ENCODE measurements at places on chromosomes 2 and 18.
A peak's percentile ranks its signal among the peaks of the same experiment; 100 is the strongest.

GRCh38 chr2:152421521-152422370 is 86.8 kb downstream of the FMNL2 start:
- no peak for DNase-seq

DNA sequence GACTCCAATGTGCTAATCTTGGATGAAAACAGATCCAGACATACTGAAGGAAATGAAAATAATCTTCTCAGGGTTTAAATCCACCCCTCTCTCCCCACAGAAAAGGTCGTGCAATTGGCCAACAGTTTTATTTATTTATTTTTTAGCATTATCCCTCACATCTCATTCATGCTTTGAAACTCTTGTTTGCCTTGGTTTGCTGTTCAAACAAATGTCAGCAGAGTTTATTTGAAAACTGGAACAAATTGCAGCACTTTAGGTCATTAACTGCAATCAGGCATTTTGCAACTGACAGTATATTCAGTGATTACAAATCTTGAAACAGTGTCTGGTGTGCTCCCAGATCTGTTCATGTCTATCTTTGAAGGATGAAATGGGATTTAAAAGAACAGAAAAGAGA is 220.6 kb downstream of the SLC4A10 start:
- DNase-seq: no peak

DNA sequence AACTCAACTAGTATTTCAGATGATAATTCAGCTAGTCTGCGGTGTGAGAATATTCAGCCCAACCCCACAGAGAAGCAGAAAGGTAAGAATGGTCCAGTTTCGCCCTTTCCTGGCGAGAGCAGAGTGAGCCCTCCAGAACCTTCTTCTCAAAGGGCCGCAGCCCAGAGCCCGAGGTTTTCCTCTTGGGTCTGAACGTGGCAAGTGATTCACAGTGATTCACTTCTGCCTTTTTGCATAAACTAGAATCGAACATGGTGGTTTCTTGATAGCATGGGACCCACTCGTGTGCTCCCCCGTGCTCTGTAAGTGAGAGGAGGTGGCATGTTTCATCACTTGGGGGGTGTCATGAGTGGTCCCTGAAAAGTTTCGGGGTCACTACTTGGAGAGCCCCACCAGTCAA is 24.2 kb downstream of the TRAF3IP1 start:
- DNase-seq: no peak

GRCh38 chr18:25253136-25253535 is 98.8 kb downstream of the ZNF521 start:
- no peak for DNase-seq

DNA sequence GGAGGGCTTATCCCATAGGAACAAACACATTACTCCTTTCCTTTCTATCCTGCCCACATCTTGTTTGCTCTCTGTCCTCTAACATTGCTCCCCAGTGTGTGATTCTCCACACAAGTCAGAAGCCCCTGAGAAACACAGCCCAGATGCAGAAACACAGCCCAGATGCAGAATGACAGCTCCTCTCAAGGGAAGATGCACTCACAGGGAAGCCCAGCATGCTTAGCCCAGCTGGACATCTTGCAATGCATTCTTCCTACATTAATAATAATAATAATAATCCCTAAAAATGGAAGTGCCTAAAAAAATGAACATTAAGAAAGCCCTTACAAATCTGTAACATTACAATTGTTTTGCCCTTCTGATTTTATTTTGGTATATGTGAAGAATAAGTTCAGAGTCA is 172.1 kb downstream of the CBLN2 start:
- no peak for DNase-seq

DNA sequence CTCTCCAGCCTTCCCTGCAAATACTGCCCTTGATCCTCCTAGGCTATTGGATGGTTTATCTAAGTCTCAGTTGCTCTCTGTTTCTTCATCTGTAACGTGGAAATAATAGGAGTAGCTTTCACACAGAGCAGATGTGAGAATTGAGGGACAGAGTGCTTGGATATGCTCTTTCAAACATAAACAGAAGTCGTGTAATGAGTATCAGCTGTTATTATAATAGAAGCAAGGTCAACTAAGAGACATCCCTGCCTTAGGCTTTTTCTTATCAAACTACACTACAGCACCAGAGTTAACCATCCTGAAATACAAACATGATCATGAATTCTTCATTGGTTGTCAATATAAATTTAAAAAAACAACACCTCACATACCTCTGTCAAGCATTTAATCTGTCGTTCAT is 138.2 kb downstream of the DOK6 start:
- no peak for DNase-seq

DNA sequence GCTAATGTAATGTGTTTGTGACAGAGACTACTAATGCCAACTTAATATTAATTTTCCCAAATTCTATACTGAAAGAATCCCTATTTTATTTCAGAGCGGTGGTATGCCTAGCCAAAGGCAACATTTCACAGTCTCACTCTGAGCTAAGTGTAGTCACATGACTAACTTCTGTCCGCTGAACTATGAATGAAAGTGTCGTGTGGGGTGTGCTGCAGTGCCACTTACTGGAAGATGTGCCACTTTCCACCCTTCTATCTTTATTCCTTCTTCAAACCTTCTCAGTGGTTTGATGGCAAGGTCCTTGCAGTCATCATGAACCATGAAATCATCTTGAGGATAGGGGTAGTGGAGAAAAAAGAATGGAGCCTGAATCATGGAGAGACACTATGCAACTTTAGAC is 47.3 kb upstream of the C1D start:
- peak; percentile 24 for DNase-seq

DNA sequence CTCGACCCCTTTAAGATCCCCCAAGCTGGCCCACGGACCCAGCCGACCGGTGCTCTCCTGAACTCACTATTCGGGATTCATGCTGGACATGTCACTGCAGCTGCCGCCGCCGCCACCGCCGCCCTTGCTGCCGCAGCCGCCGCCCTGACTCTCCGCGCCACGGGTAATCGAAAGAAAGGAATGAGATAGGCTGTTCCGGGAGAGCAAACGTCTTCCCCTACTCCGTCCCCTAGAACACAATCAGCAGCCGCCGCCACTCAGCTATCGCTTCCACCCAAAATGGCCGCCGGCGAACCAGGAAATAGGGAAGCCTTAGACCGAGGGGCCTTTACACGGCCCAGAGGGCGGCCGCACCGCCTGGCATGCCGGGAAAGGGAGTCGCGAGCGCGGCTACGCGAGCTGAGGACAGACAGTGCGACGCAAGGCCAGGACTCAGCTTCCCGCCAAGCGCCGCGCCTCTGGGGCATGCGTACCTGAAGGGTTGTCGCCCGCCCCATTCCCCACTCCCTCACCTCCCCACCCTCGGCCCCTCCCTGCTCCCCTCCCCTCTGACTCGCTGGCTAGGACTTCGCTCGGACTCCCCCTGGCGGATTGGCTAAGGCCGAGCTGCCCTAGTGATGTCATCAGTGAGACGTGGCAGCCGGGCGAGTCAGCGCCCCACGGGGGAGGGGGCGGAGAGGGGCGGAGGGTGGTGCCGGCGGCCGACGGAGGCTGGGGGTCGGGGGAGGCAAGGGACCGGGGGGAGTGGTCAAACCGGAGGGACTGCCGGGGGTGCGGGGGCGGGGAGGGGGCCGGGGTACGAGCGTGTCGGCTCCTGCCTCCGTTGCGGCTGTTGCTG is at the start of gene RAB1A:
Gene RAB1A (minus strand): TSS at position 281 of the 838 bp plus-strand sequence. CDS start 191 bp downstream, at position 90.
- DNase-seq: peak; percentile 97

GRCh38 chr18:61459896-61460648 is 126.8 kb downstream of the CDH20 start:
- DNase-seq: no peak

DNA sequence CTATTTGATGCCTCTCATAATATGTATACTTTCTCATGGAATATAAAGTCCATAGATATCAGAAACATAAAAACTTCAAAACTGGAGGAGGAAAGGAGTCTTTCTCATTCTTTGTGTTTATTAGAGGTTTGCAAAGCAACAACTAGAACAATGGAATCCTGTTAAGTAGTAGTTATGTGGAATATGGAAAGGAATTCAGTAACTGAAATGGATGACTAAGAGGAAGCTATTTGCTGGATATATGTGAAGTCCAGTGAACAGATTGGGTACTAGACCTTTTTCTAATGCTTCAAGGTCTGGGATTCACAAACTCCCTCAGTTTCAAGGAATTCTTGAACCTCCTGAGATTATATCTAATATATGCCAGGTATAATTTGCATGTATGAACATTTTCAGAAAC is 353.6 kb upstream of the FANCL start:
- DNase-seq: no peak

DNA sequence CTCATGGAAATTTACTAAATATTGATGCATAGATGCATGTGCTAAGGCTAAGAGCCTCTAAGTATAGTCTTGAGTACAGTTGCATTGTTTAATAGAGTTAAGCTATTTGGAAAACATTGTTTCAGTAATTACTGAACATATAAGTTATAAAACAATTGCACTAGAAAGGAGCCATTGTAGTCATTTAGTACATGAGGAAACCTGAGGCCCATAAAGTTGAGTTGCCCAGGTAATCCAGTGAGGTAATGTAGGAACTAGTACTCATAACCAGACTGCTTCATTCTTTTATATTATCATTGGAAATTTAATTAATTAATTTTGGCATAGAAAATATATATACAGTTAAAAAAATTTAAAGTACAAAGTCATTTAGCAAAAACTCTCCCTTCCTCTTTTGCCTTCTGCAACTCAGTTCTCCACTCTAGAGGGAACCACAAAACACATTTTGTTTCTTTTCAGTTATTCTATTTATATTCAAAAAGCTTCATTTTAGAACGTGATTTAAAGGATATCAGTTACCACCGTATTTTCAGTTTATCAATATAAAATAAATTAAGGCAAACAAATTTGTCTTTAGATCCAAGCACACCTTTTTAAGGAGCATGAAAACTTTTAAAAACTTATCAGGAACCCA is 27.8 kb upstream of the TBR1 start:
- DNase-seq: no peak
